IgD-negative memory B cell (primary cell): ENCODE measurements at places on chromosomes 2 and 18. TPM values are rescaled to one million over a fixed set of nuclear protein-coding genes. Genes with fewer than 3 reads are reported as not detected.

CABYR gene
- polyA plus RNA-seq: 2.0 TPM

IL37 gene
- polyA plus RNA-seq: not detected

DNPEP gene
- polyA plus RNA-seq: 49.9 TPM

CIDEA gene
- not detected for polyA plus RNA-seq

FOXD4L1 gene
- not detected for polyA plus RNA-seq

SH2D6 gene
- not detected for polyA plus RNA-seq

GCG gene
- polyA plus RNA-seq: not detected

CCBE1 gene
- polyA plus RNA-seq: not detected

EHD3 gene
- 31.8 TPM for polyA plus RNA-seq

CCDC195 gene
- not detected for polyA plus RNA-seq

SCN7A gene
- polyA plus RNA-seq: not detected

DYSF gene
- 0.34 TPM for polyA plus RNA-seq

ADD2 gene
- polyA plus RNA-seq: 17.3 TPM

SOWAHC gene
- polyA plus RNA-seq: not detected

UGT1A8 gene
- not detected for polyA plus RNA-seq

AP1S3 gene
- 23.0 TPM for polyA plus RNA-seq

TEKT4 gene
- polyA plus RNA-seq: not detected

RAMP1 gene
- not detected for polyA plus RNA-seq

DSG2 gene
- polyA plus RNA-seq: not detected

C2orf80 gene
- polyA plus RNA-seq: not detected

ADGRF3 gene
- 0.38 TPM for polyA plus RNA-seq

C2orf76 gene
- polyA plus RNA-seq: 19.5 TPM

OTOF gene
- polyA plus RNA-seq: not detected

GPC1 gene
- polyA plus RNA-seq: 0.26 TPM

SERPINB2 gene
- polyA plus RNA-seq: not detected

CFC1 gene
- not detected for polyA plus RNA-seq

CGREF1 gene
- polyA plus RNA-seq: not detected

EVA1A gene
- polyA plus RNA-seq: not detected

TBR1 gene
- not detected for polyA plus RNA-seq

CARF gene
- 7.7 TPM for polyA plus RNA-seq

LGALSL gene
- polyA plus RNA-seq: 0.45 TPM

SP140 gene
- polyA plus RNA-seq: 130 TPM

DYTN gene
- polyA plus RNA-seq: not detected

HNRNPLL gene
- 3.1 TPM for polyA plus RNA-seq

DPYSL5 gene
- polyA plus RNA-seq: not detected

SERPINB5 gene
- not detected for polyA plus RNA-seq

OXER1 gene
- 0.63 TPM for polyA plus RNA-seq

NPAS2 gene
- polyA plus RNA-seq: 1.7 TPM

CIB4 gene
- polyA plus RNA-seq: not detected

CCDC141 gene
- polyA plus RNA-seq: 15.4 TPM

ARHGAP15 gene
- 190 TPM for polyA plus RNA-seq

WDR35 gene
- polyA plus RNA-seq: 1.3 TPM

DYNAP gene
- not detected for polyA plus RNA-seq

DSG4 gene
- polyA plus RNA-seq: not detected

CTAGE1 gene
- polyA plus RNA-seq: not detected

CNOT9 gene
- 16.7 TPM for polyA plus RNA-seq

RAX gene
- polyA plus RNA-seq: not detected
